Fibroblast of skin of abdomen (primary cell): ENCODE measurements at places on chromosomes 6 and 20.
A peak's percentile ranks its signal among the peaks of the same experiment; 100 is the strongest.

GRCh38 chr6:148830614-148831013 is 83.8 kb downstream of the UST start:
- DNase-seq, result no peak

GRCh38 chr6:3921663-3922062 is 72.5 kb downstream of the FAM50B start:
- no peak for DNase-seq

GRCh38 chr6:35489995-35490791 is 6.7 kb downstream of the TEAD3 start:
- DNase-seq, result peak; percentile 96

GRCh38 chr20:60209048-60209447 is 250.8 kb downstream of the CDH26 start:
- no peak for DNase-seq

DNA sequence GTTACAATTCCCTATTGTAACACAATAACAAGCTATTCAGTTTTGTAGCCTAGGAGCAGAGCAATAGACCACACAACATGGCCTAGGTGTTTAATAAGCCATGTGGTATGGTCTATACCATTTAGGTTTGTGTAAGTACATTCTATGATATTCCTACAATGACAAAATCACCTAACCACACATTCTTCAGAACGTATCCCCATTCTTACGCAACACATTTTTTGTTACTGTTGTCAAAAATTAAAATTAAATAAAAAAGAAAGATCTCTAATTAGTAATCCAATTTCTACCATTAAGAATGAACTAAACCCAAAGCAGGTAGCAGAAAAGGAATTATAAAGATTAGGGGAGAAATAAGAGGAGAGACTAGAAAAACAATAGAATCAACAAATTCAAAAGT is 44.0 kb downstream of the RANBP9 start:
- peak; percentile 20 for DNase-seq

GRCh38 chr20:43448748-43449535 is 8.8 kb upstream of the SRSF6 start:
- peak; percentile 24 for DNase-seq

DNA sequence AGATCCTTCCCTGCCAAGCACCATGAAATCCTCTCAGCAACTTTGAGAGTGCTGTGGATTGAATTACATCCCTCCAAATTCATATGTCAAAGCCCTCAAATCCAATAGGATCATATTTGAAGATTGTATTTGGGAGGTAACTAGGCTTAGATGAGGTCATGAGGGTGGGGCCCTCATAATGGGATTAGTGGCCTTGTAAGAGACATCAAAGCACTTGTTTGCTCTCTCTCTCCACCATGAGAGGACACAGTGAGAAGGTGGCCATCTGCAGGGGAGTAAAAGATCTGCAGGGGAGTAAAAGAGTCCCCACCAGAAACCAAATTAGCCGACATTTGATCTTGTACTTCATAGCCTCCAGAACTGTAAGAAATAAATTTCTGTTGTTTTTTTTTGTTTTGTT is 298.2 kb downstream of the SAMD5 start:
- no peak for DNase-seq

DNA sequence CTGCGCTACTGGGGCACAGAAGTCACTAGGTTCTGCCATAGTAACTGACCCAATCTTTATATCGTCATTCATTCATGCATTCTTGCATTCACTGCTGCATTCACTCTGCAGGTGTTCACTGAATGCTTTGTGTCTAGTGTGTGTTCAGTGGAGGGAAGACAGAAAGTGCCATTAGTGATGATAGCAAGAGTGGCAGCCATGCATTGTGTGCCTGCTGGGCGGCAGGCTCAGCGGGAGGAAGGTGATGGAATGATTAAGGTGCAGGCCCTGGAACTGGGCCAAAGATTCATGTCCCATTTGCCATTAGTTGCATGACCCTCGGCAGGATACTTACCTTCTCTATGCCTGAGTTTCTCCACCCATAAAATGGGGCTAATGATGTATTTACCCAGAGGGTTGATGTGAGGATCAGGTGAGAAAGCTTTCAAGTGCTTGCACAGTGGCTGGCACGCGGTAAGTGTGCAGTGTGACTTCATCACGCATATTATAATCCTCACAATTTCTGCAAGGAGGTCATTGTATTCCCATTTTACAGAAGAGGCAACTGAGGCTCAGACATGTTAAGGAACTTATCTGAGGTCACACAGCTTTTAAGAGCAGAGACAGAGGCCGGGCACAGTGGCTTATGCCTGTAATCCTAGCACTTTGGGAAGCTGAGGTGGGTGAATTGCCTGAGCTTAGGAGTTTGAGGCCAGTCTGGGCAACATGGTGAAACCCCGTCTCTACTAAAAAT is 40.1 kb downstream of the ITPR3 start:
- DNase-seq, result no peak
